ENCODE measurements at places on chromosomes 1 and 21.

DNA sequence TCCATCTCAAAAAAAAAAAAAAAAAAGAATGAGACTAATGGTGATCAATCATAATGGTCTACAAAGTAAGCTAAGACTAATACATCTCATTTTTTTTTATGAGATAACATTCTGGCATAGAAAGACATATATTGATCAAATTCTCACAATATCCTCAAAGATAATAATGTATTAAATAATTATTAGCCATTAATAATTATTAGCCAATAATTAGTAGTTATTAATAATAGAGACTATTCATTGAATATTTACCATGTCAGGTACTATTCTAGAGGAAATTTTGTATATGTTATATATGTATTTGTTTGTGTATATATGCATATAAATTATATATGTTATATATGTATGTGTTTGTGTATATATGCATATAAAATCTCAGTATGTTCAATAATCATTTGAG is 137.7 kb upstream of the PTBP2 start:
- no peak for DNase-seq

DNA sequence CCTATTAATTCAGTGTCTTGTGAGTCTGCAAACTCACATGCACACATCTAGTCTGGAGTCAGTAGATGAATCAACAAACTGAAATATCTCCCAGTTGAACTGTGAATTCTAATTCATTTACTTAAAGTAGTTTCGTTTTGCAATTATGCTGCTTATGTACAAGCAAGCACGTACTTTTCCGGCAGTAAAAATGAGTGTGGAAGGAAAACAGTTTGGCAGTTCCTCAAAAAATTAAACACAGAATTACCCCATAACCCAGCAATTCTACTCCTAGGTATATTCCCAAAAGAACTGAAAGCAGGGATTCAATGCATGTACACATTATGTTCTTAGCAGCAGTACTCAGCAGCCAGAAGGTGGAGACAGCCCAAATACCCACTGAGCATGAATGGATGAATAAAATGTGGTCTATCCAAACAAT is 49.3 kb downstream of the GNB1 start:
- no peak for DNase-seq

- DNase-seq, result no peak
These were observed 1.7 kb downstream of the FOXO6 start for GRCh38 chr1:41362749-41363590.

DNA sequence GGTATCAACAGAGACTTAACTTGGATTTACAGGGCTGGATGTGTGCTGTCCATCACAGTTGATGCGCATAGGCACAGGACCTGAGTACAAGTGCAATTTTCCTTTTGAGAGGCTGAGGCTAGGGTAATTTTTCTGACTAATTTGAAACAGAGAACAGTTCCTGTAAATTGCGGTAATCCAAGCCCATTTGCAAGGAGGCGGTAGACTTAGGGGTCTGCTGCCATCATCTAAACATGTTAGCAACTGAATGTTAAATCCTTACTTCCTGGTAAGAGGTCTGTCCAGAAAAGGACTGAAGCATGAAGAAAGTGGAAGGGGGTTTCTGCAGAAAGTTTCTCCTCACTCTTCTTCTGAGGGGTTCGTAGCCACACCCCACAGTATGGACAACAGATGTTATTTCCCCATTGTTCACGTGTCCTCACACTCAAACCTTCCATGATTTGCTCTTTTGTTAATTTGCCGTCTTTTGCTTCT is 23.7 kb upstream of the C1orf198 start:
- no peak for DNase-seq

GRCh38 chr1:38018864-38019343 is 6.4 kb downstream of the UTP11 start:
- no peak for DNase-seq

- DNase-seq, result peak; percentile 56
These were observed 448 bp downstream of the G0S2 start for GRCh38 chr1:209675565-209676154.

DNA sequence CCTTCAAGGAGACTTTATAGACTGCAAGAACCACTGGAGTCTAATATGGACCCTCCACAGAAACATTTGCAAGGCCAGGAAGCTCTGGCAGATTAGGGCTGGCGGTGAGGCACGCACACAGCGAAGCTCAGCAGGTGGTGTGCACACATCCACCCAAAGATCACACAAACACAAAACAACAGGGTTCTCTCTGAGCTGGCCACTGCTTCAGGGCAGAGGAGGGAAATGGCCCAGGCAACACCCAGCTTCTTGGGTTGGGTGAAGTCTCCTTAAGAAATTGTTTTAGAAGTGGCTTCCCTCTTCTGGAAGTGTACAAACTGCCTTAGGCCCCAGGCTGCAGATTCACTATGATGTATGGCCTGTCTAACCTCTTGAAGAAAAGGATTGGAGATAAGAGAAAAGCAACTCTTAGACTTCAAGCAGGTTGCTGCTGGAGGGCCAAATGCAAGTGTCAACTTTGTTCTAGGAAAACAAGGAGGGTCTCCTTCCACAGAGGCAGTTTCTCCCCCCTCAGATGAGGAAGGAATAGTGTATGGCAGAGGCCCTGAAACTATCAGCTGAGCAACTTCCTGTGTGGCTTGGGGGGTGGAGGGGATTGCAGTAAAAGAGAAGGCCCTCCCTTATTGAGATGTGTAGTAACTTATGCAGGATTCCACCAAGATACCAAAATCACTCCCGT is 2.0 kb downstream of the RCSD1 start:
- DNase-seq, result no peak

DNA sequence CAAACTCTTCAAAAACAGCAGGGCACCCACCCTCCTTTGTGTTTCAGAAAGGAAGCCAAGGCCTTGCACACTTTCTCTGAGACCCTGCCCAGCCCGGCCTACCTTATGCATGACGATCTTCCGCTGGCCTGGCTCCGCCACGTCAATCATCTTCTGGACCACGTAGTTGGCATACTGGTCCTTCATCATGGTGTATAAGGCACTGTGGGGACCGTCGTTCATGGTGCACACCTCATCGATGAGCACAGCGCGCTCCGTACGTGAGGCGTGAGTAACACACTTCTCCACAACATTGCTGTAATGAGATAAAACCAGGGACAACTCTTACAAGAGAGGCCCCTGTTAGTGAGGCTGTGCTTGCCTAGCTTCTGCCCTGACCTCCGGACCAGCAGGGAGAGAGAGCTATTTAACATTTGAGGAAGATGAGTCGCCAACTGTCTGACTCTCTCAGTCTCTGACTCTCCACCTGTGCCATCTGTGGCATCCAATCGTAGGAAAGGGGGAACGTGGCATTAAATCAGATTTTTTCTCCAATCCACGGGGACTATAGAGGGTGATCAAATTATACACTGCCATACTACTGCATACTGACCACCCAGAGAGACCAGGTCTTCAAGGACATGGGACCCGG is 28.1 kb upstream of the SDC3 start:
- no peak for DNase-seq

DNA sequence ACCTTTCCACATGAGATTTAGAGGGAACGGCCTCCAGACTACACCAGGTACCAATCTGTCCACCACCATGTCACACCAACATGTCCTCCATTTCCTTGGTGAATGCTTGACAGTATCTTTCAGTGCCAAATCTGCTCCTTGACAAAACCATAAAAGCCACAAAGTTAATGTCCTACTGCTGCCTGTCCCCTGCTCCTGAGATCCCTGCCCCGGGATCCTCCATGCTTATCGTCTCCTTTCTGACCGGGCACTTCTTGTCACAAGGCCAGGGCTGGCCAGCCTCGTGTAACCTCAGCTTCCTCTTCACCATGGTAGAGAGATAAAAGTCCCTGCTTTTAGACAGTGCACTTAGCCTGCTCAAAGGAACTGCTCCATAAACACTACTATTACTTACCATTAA is 136.2 kb downstream of the NAV1 start:
- DNase-seq, result no peak

- no peak for DNase-seq
These were observed 8.8 kb upstream of the POU3F1 start for GRCh38 chr1:38055398-38055797.

GRCh38 chr1:10904396-10905358 is 107.8 kb upstream of the TARDBP start:
- no peak for DNase-seq

GRCh38 chr1:242002510-242002909 is 3.6 kb upstream of the MAP1LC3C start:
- no peak for DNase-seq

DNA sequence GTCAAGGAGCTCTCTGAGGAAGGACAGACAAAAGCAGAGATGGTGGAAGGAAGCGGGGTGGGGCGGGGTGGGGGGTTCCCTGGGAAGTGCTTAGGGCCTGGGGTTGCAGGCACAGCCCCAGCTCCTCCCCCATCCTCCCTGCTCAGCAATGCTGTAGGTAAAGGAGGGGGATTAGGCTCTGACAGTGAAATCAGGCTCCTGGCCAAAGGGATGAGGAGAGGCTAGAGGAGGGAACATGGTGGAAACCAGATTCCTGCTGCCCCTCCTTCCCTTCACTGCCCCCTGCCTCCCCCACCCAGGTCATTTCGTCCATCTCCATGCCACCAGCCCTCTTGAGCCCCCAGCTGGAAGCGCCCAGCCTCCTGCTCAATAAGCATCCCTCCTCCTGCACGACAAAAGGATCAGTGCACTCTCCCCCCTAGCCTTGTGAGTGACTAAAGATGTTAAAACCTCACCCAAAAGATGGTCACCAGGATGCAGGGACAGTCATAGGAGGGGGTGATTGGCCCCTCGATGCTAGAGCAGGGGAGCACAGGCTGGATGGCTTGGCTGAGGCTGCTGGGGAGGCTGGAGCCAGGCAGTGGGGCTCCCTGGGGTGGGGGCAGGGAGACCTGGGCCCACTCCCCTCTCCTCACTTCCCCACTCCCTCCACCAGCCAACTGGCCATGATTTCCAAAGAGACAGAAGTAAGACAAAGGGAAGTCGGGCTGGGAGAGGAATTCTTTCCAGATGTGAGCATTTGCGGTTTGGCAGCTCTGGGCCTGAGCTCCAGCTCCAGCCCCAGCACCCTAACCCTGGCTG is 2.2 kb upstream of the CRABP2 start:
- no peak for DNase-seq
